Activated CD4-positive, alpha-beta T cell treated with anti-CD3 and anti-CD28 coated beads, Interleukin-2, amount 50 U/mL, for 48 hours (primary cell): ENCODE measurements at places on chromosomes 4 and X.

- DNase-seq, result peak; percentile 47
These were observed 716 bp downstream of the KIT start for GRCh38 chr4:54658252-54659093.

GRCh38 chrX:20378233-20378920 is 111.7 kb upstream of the RPS6KA3 start:
- DNase-seq, result peak; percentile 43

DNA sequence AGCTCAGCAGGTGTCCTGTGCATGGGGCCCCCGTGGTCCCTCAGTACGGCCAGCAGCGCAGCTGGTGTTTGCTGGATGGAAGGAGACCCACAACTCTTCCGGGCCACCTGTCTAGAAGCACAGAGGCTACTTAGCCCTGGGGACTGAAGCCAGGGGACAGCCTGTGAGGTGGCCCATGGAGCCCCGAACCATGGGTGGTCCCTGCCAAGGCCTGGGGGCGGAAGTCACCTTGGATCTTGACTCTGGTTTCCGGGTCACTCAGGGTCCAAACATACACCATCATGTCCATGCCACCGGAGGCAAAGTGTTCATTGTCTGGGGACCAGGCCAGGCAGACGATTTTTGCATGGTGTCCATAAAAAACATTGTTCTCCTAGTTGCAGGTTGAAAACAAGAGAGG is 39.5 kb downstream of the WDR1 start:
- no peak for DNase-seq

DNA sequence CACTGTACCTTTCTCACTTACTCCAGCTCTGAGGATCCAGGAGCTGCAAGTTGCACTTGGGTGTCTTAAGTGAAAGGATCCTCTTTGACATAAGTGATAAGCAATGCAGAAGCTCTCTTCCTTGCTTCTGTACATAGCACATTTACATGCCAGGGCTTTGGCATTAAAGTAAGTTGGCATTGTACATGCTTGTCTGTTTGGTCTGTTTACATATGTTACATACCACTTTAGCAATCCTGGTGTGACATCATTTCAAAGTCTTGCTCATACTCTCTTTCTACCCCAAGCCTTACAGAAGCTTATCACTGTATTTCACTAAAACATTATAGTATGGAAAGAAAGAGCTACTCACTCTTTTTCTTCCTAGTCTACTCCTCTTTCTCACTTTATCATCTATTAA is 2548.3 kb downstream of the ARAP2 start:
- DNase-seq, result no peak

DNA sequence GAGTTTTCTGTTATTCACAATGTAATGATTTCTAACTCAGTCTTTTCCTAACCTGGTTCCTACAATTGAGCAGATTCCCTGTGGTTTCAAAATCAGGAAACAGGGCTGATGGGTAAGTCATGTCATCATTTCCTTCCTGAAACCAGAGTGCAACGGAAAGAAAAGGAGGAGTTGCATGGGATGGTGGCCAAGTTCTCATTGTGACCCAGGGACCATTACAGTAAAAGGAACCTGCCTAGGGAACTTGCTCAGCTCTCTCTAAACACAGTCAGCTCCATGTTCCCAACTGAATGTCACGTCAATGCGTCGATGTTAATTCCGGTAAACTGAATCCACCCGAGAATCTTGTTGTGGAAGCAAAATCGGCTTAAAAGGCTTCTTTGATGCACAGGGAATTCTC is 51.2 kb downstream of the LGI2 start:
- no peak for DNase-seq

- no peak for DNase-seq
These were observed 24.1 kb downstream of the SH3KBP1 start for GRCh38 chrX:19863212-19863856.

DNA sequence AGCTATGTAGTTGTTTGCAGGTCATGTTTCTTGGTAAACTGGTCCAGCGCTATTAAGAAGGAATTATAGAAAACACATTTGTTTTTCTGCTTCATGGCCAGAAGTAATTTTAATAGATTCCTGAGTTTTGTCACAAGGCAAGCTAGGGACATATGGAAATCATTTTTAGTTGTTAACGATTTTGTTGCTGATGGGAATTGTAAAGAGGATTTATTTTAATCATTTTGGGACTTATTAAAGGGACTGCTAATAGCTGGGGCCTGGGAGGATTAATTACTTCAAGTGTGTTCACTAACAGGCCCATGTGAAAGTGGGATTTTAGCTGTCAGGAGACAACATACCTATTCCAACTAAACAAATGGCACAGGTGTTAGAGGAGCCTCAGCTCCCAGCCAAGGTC is 492.0 kb upstream of the ARX start:
- no peak for DNase-seq

DNA sequence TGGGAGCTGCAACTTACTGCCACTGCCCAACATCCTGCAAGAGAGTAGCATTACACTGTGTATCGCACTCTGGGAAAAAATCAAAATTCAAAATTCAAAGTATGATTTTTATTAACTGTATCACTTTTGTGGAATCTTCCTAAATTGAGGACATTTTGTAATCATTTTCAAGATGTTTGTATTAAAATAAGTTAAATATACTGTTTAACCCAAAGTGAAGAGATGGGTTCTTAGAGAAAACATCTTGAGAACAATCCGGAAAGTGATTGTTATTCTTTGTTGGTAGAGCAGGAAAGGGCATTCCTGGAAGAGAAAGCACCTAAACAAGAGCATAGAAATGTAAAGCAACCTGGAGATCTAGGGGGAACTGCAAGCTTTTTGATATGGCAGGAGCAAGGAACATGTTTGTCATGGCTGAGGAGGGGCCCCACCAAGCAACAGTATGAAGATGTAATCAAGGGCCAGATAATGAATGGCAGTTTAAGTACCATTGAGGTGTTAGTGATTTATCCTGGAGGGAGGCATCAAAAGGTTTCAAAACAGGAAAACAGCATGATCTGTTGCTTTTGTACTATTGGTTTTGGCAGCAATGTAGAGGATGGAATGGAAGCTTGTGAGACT is 14.1 kb upstream of the SEC24D start:
- no peak for DNase-seq

DNA sequence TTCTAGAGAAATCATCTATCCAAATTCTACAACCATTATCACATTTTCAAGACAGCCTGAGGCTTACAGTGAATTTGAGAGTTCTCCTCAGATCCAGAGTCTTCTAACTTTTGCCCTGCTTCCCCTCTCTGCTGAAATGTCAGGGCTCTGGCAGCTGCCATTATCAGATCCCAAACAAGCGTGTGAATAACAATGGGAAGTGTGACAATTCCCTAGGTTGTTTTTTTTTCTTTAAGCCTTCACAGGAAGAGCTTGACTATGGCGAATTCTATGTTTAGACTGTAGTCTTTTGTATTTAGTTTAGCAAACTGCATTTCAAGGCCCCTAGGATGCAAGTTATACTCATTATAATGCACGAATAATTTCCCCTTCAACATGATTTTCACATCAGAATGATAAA is 61.3 kb upstream of the KDR start:
- no peak for DNase-seq

- DNase-seq, result no peak
These were observed 516.5 kb upstream of the CNKSR2 start for GRCh38 chrX:20857746-20858145.

DNA sequence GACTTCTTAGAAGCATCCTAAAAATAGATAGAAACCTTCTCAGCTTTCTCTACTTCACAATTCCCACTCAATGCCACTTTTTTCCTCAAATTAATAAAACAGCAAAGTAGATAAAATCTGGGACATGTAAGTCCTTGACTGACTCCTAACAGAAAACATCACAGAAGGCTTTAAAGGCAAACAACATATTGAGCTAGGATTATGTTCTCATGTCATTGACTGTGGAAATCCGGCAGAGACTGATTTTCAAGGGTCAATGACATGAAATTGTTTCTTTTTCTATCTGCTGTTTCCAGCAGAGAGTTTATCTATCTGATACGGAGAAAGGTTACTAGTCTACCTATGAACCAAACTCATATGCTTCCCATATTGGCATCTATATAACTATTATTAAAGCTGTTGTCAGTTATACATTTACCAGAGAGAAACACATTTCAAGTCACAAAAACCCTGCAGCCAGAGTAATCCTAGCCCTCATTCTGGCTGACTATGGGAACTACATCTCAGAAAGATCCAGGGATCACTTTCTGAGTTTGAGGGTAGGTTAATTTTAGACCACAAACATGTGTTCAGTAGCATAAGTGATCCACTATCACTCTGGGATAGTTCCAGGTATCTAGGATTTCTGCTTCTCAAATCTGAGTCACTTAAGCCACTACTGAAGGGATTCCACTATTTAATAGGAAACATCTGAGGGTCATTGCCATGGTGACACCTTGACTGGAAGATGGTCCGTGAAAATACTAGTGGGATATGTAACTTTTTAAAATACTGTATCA is 147.6 kb downstream of the PPP3CA start:
- DNase-seq, result no peak

DNA sequence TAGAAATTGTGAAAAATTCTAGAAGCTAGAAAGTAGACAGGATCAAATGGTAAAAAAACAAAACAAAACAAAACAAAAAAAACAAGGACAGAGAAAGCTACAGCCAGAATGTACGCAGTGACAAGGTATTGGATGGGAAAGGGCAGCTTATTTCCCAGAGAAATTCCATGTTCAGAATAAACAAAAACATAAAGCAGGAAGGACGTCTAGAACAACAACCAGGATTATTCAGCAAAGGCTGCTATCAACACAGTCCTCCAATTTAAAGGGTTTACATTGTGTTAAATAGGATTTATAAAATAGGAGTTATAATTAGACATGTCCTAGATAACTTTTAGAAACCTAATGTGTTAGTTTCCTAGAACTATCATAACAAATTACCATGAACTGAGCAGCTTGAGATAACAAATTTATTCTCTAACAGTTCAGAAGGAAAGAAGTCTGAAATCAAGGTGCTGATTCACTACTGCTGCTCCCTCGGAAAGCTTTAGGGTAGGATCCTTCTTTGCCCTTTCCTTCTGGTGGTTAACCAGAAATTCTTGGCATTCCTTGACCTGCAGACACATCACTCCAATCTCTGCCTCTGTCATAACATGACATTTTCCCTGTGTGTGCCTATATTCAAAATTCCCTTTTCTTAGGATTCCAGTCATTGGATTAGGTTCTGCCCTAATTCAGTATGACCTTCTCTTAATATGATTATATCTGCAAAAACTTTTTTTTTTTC is 175.6 kb downstream of the SNCA start:
- no peak for DNase-seq

- DNase-seq, result no peak
These were observed 44.8 kb downstream of the LDB2 start for GRCh38 chr4:16853640-16854039.

GRCh38 chr4:742096-742741 is 36.6 kb downstream of the PCGF3 start:
- no peak for DNase-seq

DNA sequence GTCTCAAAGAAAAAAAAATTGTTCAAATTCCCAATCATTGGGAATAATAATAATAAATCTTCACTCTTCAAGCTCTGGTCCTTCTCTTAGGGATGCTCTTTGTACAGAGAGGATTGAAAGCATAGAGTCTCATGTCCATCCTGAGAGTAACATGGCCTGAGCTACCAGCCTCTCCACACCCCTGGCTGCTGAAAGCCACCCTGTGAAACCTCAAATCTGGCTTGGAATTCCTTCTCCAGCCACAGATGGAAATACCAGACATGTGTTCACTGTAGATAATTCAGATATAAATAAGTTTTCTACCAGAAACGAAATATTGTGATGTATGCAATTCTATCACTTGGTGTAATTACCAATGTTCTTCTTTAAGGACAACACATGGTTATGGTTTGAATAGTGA is 140.6 kb downstream of the ARSF start:
- no peak for DNase-seq

DNA sequence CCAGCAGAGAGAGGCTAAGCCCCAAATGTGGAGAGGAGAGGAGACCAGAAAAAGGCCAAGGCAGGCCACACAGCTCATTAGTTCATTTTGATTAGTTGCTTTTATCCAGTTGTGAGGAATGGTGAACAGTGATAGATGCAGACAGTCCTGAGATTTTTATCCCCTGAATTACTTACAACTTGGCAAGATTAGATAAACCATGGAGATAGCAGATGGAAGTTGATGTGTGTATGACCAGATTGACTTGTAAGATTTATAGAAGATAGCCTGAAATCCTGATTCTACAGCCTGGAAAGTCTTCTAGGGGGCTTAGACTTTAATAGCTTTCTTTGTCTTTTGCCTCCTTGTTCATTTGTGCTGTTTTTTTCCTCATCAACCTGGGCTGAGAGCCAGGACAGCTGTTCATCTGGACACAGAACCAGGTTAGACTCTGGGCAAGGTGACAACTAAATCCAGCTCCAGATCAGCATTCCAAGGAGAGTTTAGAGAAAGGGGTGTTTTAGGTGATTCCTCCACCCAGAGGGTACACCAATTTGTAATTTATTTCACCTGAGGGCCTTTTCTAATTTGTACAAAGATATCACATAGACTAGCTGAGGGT is 215.5 kb downstream of the SPATA18 start:
- no peak for DNase-seq

DNA sequence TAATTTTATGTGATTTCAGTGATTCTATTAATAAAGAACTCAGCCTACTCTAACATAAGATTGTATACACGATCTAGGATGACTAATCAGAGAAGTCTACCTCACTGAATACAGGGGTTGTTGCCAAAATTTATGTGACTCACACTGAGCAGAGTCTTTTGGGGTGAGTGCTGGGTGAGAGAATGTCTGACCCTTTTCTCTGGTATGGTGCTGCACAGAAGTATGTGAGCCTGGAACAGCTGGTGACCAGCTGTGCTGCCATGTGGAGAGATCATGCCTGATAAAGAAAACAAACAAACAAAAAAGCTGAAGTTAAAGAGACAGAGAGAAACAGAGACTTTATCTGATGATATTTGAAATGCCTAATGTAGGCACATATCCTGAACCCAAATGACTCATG is 618.1 kb upstream of the GRIA3 start:
- DNase-seq, result no peak

DNA sequence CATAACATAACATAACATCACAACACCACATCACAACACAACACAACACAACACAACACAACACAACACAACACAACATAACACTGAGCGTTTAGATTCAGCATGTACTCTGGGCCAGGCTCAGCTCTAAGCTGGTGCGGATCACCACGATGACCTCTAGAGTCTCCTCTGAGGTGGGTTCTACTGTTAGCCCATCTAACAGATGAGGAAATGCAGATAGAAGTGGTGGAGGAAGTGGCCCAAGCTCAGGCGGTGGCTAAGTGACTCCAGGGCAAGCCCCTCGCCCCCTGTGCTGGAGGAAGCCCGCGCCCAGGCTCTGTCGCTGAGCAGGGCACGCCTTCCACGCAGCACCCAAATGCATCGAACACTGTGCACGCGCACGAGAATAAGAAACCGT is 45.3 kb upstream of the CDKN2AIP start:
- DNase-seq, result no peak

- DNase-seq, result no peak
These were observed 10.7 kb upstream of the ADH4 start for GRCh38 chr4:99154658-99155342.

GRCh38 chrX:65609237-65609636 is 58.2 kb upstream of the MSN start:
- no peak for DNase-seq

GRCh38 chr4:128220286-128221235 is 67.1 kb downstream of the PGRMC2 start:
- no peak for DNase-seq

GRCh38 chrX:14064626-14065432 is 35.1 kb upstream of the GEMIN8 start:
- DNase-seq, result no peak
